Suppressor macrophage (primary cell): ENCODE measurements at places on chromosomes 4 and X.

DNA sequence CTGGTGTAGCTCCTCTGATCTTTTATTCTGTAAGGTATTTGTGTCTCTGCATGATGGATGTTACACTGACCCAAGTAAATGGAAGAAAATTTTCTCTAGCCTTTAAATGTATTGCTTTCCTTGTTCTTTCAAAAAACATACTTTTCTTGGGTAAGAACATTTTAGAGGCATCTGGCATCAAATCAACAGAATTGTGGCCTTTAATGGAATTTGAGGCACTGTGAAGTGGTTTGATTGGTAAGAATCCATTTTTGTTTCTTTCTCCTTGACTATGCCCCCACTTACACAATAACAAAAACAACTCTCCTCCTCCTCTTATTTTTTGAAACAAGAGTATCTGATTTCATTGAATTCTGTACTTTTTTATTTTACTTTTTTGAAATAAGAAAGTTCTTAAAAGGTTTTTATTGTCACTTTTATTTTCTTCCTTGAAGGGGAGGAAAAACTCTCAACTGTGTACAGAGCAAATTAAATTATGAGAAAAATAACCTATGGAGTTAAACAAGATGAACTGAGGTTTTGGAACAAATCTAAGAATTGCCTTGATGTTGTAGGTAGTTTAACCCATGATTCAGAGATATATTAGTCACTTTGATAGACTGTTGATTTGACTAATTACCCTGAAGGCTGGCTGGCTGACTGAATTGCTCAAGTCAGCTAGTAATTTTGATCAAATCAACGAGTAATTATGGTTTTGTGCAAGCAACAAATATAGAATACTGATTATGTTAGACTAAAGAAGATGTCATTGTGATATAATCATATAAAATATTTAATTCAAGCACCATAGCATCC is 146.4 kb downstream of the FHIP1A start:
- DNase-seq, result no peak

GRCh38 chrX:38312436-38312835 is 14.9 kb downstream of the RPGR start:
- no peak for DNase-seq

DNA sequence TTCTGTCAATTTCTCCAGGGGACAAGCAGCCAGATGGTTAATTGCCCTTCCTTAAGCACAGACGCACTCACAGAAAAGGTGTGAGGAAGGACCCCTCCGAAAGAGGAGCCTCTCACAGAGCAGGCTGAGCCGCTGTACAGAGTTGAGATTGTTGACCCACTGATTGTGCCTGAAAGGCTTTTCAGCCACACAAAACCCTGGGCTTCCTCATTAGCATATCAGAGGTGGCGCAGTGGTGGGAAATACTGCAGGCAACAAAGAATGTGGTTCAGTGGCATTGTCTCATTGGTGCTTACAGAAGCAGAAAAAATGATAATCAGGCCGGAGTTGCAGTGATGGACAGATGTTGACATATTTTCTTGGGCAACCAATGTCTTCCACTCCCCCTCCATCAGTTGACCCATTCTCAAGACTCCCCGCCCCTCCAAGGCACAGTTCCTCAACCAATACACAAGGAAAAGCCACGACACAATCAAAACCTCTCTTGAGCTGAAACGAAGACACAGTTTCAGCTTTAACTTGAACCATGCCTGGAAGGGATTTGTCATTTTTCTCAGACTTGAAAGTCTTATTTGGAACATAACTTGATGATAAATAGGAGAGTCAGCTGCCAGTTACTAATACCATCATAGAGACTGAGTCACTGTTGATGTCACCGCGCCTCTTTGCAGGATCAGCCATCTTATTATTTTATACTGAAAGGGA is 53.1 kb downstream of the ATXN3L start:
- DNase-seq, result peak; percentile 21

- DNase-seq, result no peak
Observed at GRCh38 chrX:146451136-146451535, 358.4 kb upstream of the CXorf51B start.
